ENCODE measurements at places on chromosomes 2 and 18. TPM values are rescaled to one million over a fixed set of nuclear protein-coding genes. Genes with fewer than 3 reads are reported as not detected.

ERBB4 gene
- total RNA-seq: 19.7 TPM

DCC gene
- not detected for total RNA-seq

RIT2 gene
- total RNA-seq: not detected

ARHGAP15 gene
- 119 TPM for total RNA-seq

MYO7B gene
- total RNA-seq: 0.62 TPM

QPCT gene
- total RNA-seq: 4.8 TPM

SERPINB11 gene
- total RNA-seq: not detected

ZNF532 gene
- total RNA-seq: 167 TPM

CYS1 gene
- 9.3 TPM for total RNA-seq

CD8A gene
- 2.6 TPM for total RNA-seq

DNA sequence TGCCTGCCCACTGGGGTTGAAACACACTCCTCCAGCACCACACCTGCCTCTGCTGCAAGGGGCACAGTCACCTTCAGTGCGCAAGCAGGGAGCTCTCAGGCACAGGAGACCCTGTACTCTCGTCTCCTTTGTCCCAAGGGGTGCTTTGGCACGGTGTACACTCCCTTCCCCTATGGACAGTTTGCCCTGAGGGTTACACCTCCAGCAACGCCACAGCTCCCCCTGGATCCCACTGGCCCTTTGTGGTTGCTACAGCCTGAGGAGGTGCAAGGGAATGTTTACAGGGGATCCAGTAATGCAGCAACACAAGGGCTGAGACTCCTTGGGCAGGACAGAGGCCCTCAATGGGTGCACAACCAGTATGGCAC is 45.2 kb upstream of the FAM117B start:
- DNase-seq: no peak

GRCh38 chr2:20370191-20370590 is 19.5 kb upstream of the PUM2 start:
- no peak for DNase-seq

DNA sequence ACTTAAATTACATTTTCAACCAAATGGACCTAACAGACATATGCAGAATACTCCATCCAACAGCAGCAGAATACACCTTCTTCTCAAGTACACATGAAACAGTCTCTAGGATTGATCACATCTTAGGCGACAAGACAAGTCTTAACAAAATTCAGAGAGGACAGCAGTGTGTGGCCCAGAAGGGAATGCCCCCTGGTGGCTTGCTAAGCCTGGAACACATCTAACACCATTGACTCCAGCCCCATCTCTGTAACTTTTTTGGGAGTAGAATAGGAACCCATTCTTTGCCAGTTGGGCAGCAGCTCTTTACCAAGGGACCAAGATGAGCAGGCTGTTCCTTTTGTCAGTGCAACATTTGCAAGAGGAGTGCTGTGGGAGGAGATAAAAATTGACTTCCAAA is 249.9 kb downstream of the PLCL1 start:
- DNase-seq: no peak

GRCh38 chr2:1539441-1539840 is 126.2 kb downstream of the TPO start:
- no peak for DNase-seq

DNA sequence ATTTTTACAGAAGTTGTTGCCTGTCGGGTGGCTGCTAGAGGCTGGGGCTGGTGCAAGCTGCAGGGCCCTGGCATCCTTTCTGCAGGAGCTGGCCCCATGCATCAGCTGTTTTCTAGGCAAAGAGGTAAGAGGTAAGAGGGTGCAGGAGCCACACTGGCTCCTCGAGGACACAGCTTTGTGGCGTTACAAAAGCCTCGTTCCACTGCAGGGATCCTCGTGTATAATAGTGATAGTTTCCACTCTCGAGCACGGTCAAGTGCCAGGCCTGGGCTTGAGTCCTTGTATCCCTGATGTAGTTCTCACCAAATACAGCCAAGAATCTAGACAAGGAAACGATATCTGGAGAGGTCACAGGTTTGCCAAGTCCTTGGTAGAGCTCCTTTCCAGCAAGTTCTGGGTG is 33.2 kb upstream of the FHOD3 start:
- DNase-seq: no peak

DNA sequence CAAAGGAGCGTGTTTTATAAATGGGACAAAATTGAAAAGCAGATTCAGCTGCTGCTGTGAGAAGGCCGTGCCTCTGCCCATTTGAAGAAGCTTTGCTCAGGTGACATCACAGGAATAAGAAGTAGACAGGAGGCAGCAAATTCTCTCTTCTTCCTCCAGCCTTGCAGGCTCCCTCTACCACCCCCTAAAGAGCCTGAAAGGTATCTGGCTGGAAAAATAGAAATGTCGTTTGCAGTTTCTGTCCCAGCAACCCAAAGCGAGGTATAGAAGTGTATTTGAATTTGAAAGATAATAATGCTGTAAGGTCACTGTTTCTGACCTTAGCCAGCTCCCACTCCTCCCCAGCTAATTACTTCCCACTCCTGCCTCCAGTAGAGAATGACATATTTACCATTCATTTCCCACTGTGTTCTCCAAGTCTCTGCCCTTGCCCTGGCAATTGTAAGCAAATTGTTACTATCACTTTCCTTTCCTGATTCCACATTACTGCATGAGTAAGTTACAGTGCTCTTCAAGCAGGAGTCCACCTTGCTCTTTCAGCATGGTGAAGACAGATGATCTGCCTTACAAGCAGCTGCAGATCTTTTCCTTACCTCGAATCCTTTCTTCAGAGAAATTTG is 56.8 kb upstream of the RASGRP3 start:
- no peak for DNase-seq

- no peak for DNase-seq
These were observed 417.0 kb downstream of the EIPR1 start for GRCh38 chr2:2960441-2961133.

- no peak for DNase-seq
These were observed 63.3 kb downstream of the MAP3K20 start for GRCh38 chr2:173138962-173139361.

DNA sequence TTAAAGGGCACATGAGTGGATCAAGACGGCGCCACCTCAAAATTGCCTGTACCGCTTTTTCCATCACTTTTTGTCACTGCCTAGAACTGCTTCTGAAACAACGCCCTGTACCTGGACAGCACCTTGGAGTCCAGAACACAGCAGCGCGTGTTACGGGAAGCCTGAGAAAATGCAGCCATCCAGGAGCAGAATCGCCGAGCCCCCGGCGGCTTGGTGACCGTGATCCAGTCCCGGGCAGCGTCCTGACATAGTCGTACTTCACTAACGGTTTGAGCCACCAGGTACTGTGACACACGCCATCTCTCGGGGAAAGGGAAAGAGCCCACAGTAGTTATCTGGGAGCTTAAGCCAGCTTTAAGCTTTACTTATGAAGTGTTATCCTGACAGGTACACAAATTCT is 168.9 kb upstream of the SALL3 start:
- DNase-seq: peak; percentile 38

DNA sequence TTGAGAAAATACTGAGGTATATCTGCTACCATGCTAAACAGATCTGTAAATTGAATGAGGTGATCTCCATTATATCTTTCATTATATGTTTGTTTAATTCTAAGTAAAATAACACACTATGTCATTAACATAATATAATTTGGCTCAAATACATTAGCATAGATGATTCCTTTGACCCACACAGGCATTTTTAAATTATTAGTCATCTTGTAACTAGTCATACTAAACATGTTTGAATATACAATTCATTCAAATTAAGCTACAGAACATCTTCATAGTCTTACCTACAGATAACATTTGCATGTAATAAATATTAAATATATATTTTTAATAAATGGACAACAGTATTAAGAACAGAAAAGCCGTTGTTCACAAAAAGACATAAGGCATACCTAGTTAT is 52.7 kb upstream of the KYNU start:
- no peak for DNase-seq

GRCh38 chr2:7348761-7349160 is 431.5 kb downstream of the RNF144A start:
- no peak for DNase-seq

DNA sequence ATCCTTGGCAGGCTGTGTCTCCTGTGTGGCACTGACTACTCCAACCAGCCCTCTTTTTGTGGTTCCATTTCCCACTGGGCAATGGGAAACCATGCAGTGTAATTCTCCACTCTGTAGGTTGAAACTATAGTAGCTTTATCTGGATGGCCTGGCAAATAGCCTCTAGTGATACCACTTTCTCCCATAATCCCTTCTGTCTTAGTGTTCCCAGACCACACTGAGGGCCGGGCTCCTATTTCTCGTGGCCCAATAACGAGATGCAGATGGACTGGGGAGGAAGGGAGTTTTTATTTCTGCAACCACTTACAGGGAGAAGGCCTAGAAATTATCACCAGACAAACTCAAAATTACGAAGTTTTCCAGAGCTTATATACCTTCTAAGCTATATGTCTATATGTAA is 24.7 kb downstream of the SKA1 start:
- no peak for DNase-seq

DNA sequence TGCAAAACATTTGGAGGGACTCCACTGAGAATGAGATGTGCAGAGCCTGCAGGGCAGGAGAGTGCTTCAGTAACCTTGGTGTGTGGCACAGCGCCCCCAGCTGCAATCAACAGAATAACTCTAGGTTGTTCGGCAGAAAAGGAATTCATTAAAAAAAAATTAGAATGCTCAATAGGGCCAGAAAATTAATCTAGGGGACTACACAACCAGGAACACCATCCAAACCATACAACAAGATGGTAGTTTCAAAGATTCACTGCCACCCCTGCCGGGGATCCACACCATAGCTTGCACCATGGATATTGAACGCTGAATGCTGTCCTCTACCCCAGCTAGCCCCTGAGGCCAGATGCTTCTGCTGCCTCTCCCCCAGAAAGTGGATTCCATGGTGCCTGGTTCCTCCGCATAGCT is 50.1 kb downstream of the THUMPD2 start:
- no peak for DNase-seq

DNA sequence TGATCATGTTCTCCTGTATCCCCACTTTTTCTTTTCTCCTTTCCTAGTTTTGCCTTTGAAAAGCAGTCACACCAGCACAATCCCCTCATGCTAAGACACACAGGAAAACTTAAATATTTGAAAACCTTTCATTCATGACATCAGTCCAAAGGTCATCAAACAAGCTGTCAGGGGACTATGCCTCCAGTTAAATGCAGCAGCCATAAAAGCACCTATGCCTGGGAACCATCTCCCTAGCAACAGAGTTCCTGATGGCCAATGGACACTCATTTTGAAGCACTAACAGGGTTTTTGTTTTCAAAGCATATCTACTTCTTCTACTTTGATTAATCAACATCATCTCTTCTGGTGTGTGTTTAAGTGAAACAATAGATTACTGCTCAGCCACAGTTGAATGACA is 286.4 kb upstream of the PARD3B start:
- no peak for DNase-seq

GRCh38 chr2:158966312-158966711 is 2.1 kb upstream of the TANC1 start:
- no peak for DNase-seq

- DNase-seq: no peak
These were observed 43.9 kb upstream of the PLB1 start for GRCh38 chr2:28451793-28452533.

GRCh38 chr18:21191596-21192307 is 50.3 kb upstream of the GREB1L start:
- peak; percentile 71 for DNase-seq

GRCh38 chr2:62304429-62305417 is 108.8 kb downstream of the B3GNT2 start:
- no peak for DNase-seq

Measured in sciatic nerve (tissue), 2 donors.